ENCODE measurements at places on chromosomes 5 and 9. TPM values are rescaled to one million over a fixed set of nuclear protein-coding genes. Genes with fewer than 3 reads are reported as not detected.
A peak's percentile ranks its signal among the peaks of the same experiment; 100 is the strongest.

TRPM3 gene
- not detected for total RNA-seq

DNA sequence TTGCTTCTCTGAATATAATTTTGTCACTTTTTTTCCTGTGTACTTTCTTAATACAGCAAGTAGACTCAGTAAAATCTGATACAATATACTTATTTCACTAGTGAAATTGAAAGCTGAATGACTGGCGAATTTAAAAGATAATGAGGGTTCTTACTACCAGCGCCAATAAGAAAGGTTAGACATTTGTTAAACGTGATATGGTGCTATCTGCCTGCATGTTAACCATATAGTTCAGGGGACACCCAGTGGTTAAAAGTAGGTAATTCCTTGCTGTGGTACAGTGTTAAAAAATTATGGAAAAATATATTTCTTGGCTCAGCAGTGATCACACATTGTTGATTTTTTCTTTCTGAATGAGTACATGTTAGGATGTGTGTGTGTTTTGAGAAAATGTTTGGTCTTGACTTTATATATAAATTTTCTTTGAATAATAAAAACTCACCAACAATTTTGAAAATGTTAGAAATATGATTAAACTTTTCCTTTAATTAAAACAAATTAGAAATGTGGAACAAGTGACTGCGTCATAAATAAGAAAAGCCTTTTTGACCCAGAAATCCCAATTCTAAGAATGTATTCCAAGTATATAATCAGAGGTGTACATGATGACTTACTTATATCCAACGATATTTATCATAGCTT is 25.8 kb downstream of the CAST start:
- DNase-seq = no peak
- no peak overlapping the region for H3K4me3 ChIP-seq
- H3K27ac ChIP-seq = no peak overlapping the region
- H3K36me3 ChIP-seq = peaks cover 4% of the 10 kb centered on the region

PCDHGA11 gene
- not detected for total RNA-seq

DNA sequence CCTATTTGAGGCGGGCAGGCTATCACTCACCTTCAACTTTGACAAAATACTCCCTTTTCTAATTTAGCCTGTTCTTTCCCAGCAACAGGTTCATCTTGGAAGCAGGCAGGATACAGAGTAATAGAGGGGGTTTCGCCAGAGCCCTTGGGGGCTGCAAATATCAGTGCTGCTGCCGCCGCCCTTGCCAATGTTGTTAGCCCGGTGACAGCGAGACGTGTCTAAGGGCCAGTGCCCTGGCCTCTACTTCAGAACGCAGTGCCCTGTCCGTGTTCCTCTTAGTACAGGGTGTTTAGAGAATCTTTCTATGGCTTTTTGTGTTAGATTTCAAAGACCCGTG is 703 bp downstream of the FAM120AOS start:
- DNase-seq = no peak
- H3K27me3 ChIP-seq = no peaks in the 10 kb centered on the region
- peaks cover 41% of the 10 kb centered on the region for H3K36me3 ChIP-seq
- H3K4me3 ChIP-seq = peak overlapping the region; percentile 89
- peak overlapping the region; percentile 96 for H3K27ac ChIP-seq

MOB3B gene
- total RNA-seq = 0.88 TPM

DNA sequence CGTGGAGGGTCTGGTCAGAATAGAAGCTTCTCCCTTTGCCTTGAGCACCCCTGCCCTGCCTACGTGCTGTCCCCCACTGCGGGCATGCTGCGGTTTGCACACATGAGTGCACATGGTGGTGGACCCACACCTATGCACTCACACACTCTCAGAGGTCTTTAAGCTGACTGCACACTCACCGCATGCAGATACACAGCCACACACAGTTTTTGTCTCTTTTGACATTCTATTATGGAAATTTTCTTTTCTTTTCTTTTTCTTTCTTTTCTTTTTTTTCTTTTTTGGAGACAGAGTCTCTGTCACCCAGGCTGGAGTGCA is 584 bp upstream of the ARID3C start:
- H3K27me3 ChIP-seq = peaks cover 37% of the 10 kb centered on the region
- peak overlapping the region; percentile 61 for H3K4me3 ChIP-seq
- H3K27ac ChIP-seq = no peak overlapping the region
- peaks cover 17% of the 10 kb centered on the region for H3K4me1 ChIP-seq

DNA sequence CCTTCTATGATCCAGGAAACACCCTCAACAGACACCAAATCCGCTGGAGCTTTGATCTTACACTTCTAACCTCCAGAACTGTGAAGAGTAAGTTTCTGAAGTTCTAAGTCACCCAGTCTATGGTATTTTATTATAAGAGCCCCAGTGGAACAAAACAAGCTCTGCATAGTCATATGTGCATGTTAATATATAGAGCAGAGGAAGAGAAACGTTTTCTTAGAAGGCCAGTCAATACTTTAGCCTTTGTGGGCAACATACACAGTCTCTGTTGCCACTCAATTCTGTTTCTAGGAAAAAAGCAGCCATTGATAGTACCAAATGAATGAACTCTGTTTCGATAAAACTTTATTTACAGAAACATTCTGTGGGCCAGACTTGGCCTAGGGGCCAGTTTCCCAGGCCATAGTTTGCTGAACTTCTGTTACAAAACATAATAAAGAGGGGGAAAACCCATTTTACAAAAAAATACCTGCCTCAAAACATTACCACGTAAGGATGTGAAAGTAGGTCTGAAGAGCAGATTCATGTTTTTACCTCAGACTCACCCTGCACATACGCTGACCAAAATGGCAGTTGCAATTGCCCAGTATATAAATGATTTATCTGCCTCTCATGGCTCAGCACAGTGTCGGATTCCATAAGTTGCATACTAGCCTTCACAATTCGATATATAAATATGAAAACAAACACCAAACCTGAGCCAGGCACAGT is 350.5 kb downstream of the SLIT3 start:
- no peaks in the 10 kb centered on the region for H3K27me3 ChIP-seq
- H3K36me3 ChIP-seq = no peaks in the 10 kb centered on the region
- no peak overlapping the region for H3K4me3 ChIP-seq

DNA sequence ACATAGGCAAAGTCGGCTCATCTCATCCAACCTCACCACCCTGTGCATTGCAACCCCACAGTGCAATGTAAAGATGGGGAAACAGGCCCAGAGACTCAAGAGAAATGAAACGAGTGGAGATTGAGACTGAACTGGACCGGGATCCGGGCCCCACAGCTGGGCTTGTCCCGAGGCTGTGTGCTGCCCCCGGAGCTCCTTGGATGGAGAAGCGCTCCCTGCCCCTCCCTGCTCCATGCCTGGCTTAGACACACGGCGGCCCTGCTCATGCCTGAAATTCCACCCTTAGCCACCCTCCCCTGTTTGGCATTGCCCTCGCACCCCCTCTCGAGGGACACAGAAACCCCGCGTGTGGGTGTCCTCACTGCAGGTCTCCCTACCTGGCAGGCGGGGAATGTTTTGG is 27.2 kb upstream of the FCN1 start:
- H3K4me1 ChIP-seq = no peaks in the 10 kb centered on the region
- H3K4me3 ChIP-seq = no peak overlapping the region
- no peak overlapping the region for H3K27ac ChIP-seq

GRCh38 chr5:109997161-109997560 is 307.4 kb downstream of the MAN2A1 start:
- no peak overlapping the region for H3K4me3 ChIP-seq
- peaks cover 15% of the 10 kb centered on the region for H3K4me1 ChIP-seq
- H3K27ac ChIP-seq = no peak overlapping the region
- no peaks in the 10 kb centered on the region for H3K27me3 ChIP-seq

- DNase-seq = no peak
- no peak overlapping the region for H3K4me3 ChIP-seq
- H3K27me3 ChIP-seq = peaks cover 4% of the 10 kb centered on the region
Observed at GRCh38 chr5:16169550-16169949, 10.0 kb downstream of the MARCHF11 start.

GRCh38 chr5:43045236-43045635 is 5.1 kb upstream of the ANXA2R start:
- DNase-seq = no peak
- H3K27ac ChIP-seq = no peak overlapping the region
- H3K27me3 ChIP-seq = no peaks in the 10 kb centered on the region
- H3K4me3 ChIP-seq = no peak overlapping the region
- H3K4me1 ChIP-seq = peaks cover 40% of the 10 kb centered on the region
- peaks cover 10% of the 10 kb centered on the region for H3K36me3 ChIP-seq

FST gene
- total RNA-seq = 0.54 TPM

HACD4 gene
- 3.0 TPM for total RNA-seq

DNA sequence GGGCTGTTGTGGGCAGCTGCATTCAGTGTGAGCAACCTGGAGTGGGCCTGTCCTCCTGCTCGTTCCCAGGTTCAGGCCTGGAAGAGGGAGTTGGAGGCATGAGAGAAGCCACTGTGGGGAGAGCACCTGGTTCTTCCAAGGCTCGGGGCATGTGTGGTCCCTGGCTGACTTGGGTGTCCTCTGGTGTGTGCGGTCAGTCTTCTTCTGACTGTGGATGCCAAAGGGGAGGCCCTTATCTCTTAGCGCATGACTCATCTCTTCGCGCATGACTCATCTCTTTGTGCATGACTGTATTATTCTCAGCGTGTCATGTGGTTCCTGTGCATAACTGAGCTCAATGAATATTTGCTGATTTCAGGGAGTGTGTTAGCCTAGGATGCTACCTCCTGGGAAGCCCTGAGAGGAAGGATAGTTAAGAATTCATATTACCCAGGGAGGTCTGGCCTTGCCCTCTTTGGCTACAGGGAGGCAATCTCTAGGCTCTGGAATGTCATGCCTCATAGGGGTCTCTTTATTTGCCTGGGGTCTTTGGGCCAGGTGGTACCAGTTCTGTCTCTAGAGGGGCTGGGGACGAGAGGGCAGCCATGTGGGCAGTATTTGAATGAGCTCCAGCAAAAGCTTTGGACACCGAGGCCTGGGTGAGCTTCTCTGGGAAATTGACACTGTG is 188.7 kb downstream of the HSPA4 start:
- H3K4me1 ChIP-seq = peaks cover 25% of the 10 kb centered on the region
- H3K4me3 ChIP-seq = no peak overlapping the region
- H3K27ac ChIP-seq = no peak overlapping the region
- no peaks in the 10 kb centered on the region for H3K27me3 ChIP-seq
- no peaks in the 10 kb centered on the region for H3K36me3 ChIP-seq

MELK gene
- 63.9 TPM for total RNA-seq

PTGER4 gene
- 91.2 TPM for total RNA-seq

DDX41 gene
- 192 TPM for total RNA-seq

IFNA21 gene
- total RNA-seq = not detected

GRCh38 chr5:159916841-159917761 is 819 bp downstream of the ADRA1B start:
- H3K4me1 ChIP-seq = peaks cover 6% of the 10 kb centered on the region
- H3K27me3 ChIP-seq = peaks cover 48% of the 10 kb centered on the region
- H3K27ac ChIP-seq = no peak overlapping the region
- DNase-seq = no peak

LHX2 gene
- not detected for total RNA-seq

DNA sequence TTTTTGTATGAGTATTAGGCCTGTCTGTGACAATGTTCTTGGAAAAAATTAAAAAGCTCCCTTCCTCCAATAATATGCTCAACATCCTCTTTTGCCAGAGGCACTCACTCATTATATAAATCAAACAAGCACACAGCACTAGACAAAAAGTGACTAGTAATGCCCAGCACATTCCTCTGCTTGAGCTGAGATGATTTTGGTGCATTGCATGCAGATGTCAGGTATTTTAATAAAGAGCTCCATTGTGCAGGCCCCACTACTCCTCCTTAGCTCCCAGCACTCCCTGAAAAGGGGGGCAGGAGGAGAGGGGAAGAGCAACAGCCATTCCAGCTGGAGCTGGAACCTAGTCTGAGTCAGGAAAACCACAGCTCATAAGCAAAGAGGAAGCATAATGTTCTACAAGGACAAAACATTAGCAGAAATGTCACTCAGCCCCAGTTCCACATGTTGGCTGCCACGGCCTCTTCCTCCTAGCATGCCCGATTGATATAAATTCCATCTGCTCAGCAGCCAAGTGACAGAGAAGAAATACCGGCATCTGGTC is 348.5 kb downstream of the BNC2 start:
- H3K36me3 ChIP-seq = no peaks in the 10 kb centered on the region
- no peak overlapping the region for H3K4me3 ChIP-seq
- H3K27ac ChIP-seq = no peak overlapping the region
- no peaks in the 10 kb centered on the region for H3K27me3 ChIP-seq
- no peak for DNase-seq

DNA sequence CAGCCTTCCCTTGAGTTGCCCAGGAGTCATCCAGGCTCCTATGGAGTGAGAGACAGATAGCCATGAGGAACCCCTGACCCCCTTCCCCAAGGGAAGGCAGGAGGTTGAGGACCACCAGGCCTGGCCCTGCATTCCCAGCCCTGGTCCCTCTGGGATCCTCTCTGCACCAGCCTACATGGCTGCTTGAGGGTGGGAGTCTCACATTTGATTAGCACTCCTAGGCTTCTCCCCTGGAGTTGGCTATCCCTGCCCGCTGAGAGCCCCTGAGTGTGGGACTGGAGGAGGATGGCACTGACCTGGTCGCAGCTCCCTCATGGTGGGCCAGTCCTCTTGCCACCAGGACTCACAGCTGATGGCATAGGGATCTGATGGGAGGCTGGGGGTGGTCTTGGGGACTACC is 46.7 kb downstream of the SAR1B start:
- no peak overlapping the region for H3K4me3 ChIP-seq
- H3K27ac ChIP-seq = no peak overlapping the region
- peaks cover 7% of the 10 kb centered on the region for H3K4me1 ChIP-seq

DNA sequence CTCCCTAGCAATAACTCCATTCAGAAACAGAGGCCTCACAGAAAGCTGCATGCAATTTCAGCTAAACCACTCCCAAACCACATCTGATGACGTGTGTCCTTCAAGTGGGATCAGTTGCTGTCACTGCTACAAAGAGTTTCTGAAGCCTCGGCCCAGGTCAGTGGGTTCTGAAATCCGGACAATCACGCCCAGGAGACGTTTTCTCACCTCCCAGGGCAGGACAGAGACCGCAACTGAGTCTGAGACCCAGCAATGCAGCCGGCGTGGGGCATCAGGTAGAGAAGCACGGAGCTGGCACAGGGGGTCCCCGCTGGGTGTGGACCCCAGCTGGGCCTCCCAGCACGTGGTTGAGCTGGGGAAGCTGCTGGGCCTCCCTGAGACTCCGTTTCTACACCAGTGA is 2.6 kb upstream of the UBE2QL1 start:
- DNase-seq = no peak
- H3K27ac ChIP-seq = no peak overlapping the region
- no peak overlapping the region for H3K4me3 ChIP-seq
- peaks cover 45% of the 10 kb centered on the region for H3K27me3 ChIP-seq

PRUNE2 gene
- total RNA-seq = 0.53 TPM

GRCh38 chr5:168706655-168707069 is 127.5 kb upstream of the PANK3 start:
- H3K4me1 ChIP-seq = peaks cover 2% of the 10 kb centered on the region
- DNase-seq = peak; percentile 68
- no peak overlapping the region for H3K27ac ChIP-seq
- H3K36me3 ChIP-seq = no peaks in the 10 kb centered on the region

ABCA1 gene
- 4.5 TPM for total RNA-seq

DNAJA1 gene
- 266 TPM for total RNA-seq

TTLL11 gene
- 1.3 TPM for total RNA-seq

Measured in activated CD4-positive, alpha-beta T cell treated with anti-CD3 and anti-CD28 coated beads for 36 hours (primary cell).